ENCODE measurements at places on chromosomes 5 and 9. TPM values are rescaled to one million over a fixed set of nuclear protein-coding genes. Genes with fewer than 3 reads are reported as not detected.

PCDHB9 gene
- total RNA-seq: not detected

C5orf58 gene
- not detected for total RNA-seq

CCDC171 gene
- total RNA-seq: 2.7 TPM

DNA sequence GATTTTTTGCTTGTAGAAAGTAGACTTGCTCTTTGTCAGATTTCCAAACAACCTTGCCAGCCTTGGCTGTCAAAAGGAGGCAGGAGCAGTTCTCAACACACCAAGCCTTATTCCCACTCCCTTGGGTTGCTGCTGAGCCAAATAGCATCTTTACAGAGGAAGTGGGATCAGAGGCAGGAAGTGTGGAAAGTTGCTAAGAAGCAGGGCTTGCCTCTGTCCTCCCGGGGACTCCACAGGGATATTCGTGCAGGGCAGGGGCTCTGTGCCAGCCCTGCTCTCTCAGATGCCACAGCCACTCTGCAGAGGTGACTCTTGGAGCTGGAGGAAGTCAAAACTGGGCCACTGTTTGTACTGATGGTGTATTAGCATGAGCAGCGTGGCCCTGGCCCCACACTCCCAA is 24.3 kb downstream of the PTPDC1 start:
- DNase-seq: no peak
- H3K4me3 ChIP-seq: no peak overlapping the region
- no peaks in the 10 kb centered on the region for H3K27me3 ChIP-seq
- no peaks in the 10 kb centered on the region for H3K36me3 ChIP-seq

GRCh38 chr5:79456890-79457583 is 56.9 kb downstream of the HOMER1 start:
- no peak overlapping the region for H3K27ac ChIP-seq
- no peaks in the 10 kb centered on the region for H3K27me3 ChIP-seq
- no peak for DNase-seq
- no peaks in the 10 kb centered on the region for H3K36me3 ChIP-seq
- H3K4me3 ChIP-seq: no peak overlapping the region

All from naive thymus-derived CD4-positive, alpha-beta T cell (primary cell).